Common myeloid progenitor, CD34-positive (primary cell): ENCODE measurements at places on chromosomes 1 and 21.
A peak's percentile ranks its signal among the peaks of the same experiment; 100 is the strongest.

DNA sequence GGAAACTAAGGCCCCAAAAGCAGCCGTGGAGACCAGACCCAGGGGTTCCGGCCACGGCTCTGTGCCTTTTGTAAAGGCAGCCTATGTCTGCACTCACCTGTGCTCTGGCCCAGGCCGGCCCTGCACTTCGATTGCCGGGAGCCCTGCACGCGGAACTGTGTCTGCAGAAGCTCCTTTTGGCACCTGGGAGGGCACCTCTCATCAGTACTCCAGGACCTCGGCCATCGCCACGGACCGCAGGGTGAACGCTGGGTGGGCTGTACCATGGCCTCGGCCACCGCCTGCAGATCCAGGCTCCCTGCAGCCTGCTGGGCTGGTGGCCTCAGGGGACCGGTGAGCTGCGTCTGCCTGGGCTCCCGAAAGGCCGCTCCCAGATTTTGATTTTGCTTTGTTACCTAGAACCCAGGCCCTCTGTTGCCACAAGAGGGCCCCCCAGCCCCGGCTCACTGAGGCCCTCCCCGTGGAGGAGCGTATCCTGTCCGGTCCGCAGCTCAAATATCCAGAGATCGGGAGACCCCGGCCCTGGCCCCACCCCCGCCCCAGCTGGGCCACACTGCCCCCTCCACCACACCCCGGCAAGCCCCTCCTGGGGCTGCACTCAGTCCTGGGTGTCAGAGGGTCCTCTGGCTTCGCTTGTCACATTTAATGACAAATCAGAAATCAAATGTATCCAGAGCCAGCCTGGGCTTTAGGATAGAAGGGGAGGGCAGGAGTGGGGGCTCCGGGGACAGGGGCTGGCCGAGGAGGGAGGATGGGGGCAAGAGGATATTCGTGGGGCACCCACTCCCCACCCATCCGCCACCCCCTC, 60.2 kb upstream of the PDE9A start:
- peak; percentile 52 for DNase-seq

DNA sequence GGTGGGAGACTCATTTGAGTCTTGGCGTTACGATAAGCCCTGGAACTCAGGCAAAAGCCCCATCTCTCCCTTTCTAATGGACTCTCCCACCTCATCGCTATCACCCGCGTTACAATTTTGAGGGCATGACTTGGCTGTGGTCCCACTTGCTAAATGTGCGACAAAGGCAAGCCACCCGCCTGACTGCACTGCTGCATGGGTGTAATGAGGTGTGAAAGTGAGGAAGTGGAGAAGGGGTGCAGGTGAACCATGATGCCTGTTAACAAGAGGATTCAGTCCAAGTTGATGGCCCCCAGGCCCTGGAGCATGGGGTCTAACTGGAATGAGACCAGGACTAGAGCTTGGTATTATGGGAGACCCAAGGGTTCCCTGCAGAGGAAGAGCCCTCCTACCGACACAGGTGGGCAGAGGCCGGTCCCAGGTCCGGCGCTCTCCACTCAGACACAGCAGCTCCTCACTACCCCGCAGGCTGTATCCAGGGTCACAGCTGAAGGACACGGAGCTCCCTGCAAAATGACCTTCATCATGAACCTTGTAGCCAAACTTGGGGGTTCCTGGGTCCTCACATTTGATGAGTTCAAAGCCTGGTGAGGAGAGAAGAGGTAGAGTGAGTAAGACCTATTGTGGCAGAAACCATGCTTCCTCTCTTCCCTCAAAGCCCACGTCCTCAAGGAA, 165.4 kb upstream of the HMGB4 start:
- DNase-seq: no peak

DNA sequence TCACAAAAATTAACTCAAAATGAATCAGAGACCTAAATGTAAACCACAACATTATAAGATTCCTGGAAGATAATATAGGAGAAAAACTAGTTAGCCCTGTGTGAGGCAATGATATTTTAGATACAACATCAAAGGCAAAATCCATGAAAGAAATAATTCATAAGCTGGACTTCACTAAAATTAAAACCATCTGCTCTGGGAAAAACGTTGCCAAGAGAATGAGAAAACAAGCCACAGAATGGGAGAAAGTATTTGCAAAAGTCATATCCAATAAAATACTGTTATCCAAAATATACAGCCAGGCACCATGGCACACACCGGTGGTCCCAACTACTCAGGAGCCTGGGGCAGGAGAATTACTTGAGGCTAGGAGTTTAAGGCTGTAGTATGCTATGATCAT, 70.3 kb downstream of the SYF2 start:
- no peak for DNase-seq

DNA sequence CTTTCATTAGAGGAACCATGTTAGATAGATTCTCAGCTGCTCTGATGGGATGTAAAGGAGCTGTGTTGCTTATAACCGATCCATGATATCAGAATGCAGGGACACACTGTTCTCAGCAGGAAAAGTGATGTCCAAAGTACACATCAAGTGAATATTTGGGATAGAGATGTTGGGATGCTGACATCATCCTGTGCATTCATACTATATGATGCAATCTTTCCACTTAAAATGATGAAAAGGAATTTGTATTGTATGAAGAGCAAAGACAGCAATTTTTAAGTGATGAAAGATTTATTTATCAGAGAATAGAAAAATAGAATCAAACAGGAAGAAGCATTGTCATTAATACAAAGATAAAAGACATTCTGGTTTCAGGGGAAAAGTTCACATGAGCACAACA, 110.1 kb downstream of the ERG start:
- DNase-seq: no peak

- DNase-seq: no peak
Measured at GRCh38 chr1:66399888-66400529, 133.9 kb upstream of the SGIP1 start.

- DNase-seq: no peak
Measured at GRCh38 chr1:45348020-45348419, 7.8 kb upstream of the MUTYH start.

GRCh38 chr1:192538407-192539296, 36.9 kb upstream of the RGS1 start:
- DNase-seq: no peak

- DNase-seq: no peak
Measured at GRCh38 chr1:47675047-47675675, 237.3 kb downstream of the FOXD2 start.

GRCh38 chr1:104629589-104629988, 879.9 kb downstream of the AMY1C start:
- DNase-seq: no peak

GRCh38 chr1:236240675-236241074, 41.1 kb downstream of the ERO1B start:
- DNase-seq: no peak

GRCh38 chr1:61898658-61899057, 156.4 kb downstream of the PATJ start:
- no peak for DNase-seq

DNA sequence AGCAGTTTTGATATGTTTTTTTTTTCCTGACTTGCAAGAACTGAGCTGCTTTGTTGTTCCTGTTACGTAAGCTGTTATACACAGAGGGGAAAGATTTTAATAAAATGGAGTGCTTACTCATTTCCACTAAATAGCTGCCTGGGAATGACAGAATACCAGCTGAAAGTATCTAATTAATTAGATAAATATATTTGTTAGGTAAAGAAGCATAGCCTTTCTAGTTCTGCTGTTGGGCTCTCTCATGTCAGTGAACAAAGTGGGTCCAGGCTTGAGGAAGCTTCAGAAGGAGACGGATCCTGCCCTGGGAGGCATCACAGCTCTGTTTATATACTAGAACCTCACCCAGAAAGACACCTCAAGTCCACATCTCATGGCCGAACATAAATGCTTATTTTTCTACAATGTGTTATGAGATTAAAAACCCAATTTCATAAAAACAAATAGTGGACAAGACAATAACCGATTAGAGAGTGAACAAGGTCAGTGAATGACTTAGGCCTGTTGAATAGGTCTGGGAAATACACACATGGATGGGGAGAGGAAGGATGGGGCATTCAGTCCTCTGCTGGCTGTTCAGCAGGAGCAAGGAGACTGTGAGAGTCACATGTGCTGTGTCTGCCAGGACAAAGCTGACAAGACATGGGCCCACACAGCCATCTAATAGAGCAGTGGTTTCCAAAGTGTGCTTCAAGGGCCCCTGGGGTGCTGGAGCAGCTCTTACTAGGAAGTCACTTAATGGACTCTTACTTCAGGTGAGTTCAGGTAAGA, 20.6 kb downstream of the TRAF5 start:
- DNase-seq: peak; percentile 27

- no peak for DNase-seq
Measured at GRCh38 chr1:24085546-24085945, 26.4 kb downstream of the MYOM3 start.

DNA sequence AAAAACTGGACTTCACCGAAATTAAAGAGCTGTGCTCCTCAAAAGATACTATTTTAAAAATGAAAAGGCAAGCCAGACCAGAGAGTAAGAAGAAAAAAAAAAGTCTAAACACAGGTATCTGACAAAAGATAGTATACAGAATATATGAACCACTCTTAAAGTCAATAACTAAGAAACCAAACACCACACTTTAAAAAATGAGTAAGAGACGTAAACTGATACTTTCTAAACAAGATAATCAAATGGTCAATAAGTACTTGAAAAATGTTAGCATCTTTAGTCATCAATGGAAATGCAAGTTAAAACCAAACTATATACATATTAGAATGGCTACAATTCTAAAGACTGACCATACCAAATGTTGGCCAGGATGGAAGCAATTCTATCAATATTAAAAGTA, 77.6 kb downstream of the EVI5 start:
- no peak for DNase-seq

- DNase-seq: no peak
Measured at GRCh38 chr1:67605209-67605780, 79.7 kb upstream of the GADD45A start.

GRCh38 chr1:183477986-183478781, 5.9 kb downstream of the SMG7 start:
- DNase-seq: peak; percentile 7

- DNase-seq: no peak
Measured at GRCh38 chr1:67020765-67021164, 33.2 kb downstream of the SLC35D1 start.
